T-helper 2 cell (primary cell): ENCODE measurements at places on chromosomes 12 and 14.

DNA sequence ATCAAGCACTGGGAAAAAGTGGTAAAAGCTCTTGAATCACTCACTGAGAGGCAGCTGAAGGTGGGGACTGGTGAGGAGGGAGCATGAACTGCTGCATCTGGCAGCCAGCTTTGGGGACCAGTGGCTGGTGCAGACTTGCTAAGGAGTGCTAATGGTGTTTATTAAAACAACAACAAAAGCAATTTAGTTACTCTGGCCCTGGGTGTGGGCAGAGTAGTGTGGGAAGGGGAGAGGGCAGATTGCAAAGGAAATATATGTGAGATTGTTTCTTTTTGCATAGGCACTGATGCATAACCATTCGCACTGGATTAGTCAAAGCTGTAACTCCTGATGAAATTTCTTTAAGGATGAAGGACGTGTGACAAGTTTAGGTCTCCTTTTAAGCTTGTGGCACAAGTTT lies 8.1 kb downstream of the TXNRD1 start:
- DNase-seq: no peak

GRCh38 chr12:49375406-49375805 lies 8.1 kb downstream of the SPATS2 start:
- no peak for DNase-seq

DNA sequence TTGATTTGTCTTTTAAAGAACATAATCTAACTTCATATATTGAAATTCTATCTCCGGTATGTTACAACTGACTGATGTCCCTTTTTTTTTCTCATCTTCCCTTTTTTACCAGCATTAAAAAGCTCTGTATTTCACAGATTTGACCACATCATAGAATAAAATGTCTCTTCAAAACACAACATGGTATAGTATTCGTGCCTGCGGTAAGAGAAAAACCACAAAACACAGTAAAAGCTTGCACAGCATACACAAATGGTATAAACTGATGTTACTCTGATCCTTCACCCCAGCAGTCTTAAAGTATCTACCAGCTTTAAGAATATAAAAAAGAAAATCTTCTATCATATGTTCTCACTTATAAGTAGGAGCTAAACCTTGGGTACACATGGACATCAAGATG lies 83.4 kb downstream of the HECTD1 start:
- DNase-seq: no peak

GRCh38 chr14:23438101-23438971 lies 2.9 kb upstream of the MYH7 start:
- DNase-seq: no peak

DNA sequence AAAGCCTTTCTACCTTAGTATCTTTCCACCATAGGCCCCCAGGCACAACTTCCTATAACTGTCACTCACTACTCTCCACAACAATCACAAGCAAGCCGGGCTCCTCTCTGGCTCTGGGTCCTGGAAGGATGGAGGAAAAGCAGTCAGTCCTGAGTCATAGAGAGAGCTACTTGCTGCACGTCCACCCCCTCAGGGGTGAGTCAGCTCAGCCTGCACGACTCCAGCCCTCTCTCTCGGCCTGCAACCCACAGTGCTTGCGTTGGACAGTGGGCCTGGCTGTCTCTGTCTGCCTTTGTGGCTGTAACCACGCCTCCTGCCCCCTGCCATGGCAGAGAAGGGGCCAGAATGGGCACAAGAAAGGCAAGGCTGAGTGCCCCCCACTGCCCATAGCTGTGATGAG lies 154.1 kb upstream of the FKBP4 start:
- no peak for DNase-seq

DNA sequence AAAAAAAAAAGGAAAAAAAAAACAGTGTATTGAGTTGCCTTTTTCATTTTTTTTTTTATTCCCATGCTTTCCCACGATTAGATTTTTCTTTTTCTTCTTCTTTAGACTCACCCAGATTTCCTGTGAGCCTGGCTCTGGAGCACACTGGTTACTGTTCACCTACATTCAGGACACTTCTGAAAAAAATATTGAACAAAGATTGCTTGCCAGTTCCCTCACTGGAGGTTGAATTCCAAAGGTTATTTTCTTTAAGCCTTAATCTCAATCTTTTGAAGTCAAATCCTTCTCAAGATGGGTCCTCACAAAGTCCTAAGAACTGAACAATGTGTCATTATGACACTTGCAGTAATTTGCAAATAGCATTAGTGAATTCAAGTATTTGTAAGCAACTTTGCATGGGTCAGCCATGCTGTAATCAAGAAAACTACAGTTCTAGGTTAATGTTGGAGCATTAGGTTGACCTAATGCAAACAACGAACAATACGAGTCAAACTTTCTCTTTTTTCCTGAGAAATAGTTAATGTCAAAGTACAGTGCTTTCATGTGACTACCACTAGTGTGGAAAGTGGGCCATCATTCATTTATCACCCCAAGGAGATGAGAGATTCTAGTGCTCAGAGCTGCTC lies 49.2 kb upstream of the DUSP6 start:
- DNase-seq: no peak
